ENCODE measurements at places on chromosomes 1 and 21.

- DNase-seq = no peak
Observed at GRCh38 chr1:100061681-100062080, 71.0 kb downstream of the SASS6 start.

DNA sequence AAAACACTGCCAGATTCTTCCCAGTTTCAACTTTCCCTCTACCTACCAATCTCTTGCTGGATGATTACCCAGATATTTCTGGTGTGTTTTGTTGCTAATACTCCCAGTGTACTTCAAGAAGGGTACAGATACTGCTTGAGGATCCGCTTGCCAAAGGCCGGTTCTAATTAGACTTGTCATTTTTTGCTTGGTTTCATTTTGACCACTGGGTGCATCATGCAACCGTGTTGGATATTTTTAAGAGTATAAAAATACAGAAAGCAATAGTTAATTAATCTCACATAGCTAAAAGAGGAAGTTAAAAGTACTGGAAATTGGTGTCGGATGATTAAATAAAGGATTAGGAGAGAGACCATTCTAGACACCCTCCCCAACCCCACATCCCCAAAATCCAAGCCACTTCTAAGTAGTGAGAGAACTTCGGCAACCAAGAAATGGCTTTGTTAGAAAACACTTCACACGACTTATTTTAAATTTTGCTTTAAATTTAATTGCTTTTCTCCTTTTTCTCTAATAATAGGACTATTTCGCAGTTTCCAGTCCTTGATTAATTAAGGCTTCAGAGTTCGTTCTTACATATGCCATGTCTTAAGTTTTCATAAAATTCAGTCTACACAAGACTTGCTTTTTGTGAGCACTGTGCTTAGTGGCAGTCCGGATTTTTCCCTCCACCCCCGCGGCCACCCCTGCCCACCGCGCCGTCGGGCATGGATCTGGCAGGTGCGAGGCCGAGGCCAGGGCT lies 2.5 kb upstream of the CDKN2C start:
- peak; percentile 62 for DNase-seq

- no peak for DNase-seq
Observed at GRCh38 chr1:33414879-33415278, 16.0 kb downstream of the PHC2 start.

- DNase-seq = no peak
Observed at GRCh38 chr1:44284184-44284583, 70.9 kb downstream of the ERI3 start.

- DNase-seq = no peak
Observed at GRCh38 chr1:29593601-29594382, 357.5 kb downstream of the PTPRU start.

All from Karpas-422 (cell line).